ENCODE measurements at places on chromosomes 11 and 22. TPM values are rescaled to one million over a fixed set of nuclear protein-coding genes. Genes with fewer than 3 reads are reported as not detected.

GRCh38 chr11:12133547-12134235 lies 23.3 kb downstream of the MICAL2 start:
- no peak for DNase-seq

- peak; percentile 70 for DNase-seq
Observed at GRCh38 chr22:39110631-39111561, 13.9 kb downstream of the APOBEC3H start.

DNA sequence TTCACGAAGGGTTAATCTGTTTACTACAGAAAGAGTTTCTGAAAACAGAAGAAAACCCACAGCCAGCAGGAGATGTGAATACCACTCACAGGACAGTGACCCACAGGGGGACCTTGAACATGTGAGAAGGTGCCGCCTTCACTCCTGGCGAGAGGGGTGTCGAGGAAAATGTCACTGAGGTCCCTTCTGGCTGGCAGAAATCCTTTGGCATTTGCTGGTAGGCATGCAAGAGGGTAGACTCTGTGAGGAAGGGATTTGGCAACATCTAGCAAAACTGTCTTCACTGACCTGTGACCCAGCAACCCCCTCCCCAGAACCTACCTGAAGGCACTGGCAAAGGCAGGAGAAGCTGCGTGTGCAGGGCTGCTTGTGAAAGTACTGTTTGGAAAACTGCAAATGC lies 8.6 kb downstream of the KCNQ1 start:
- no peak for DNase-seq

- DNase-seq = no peak
Observed at GRCh38 chr22:38698407-38699094, 2.2 kb downstream of the JOSD1 start.

Gene VWCE
- total RNA-seq = 0.07 TPM

- no peak for DNase-seq
Observed at GRCh38 chr11:35011389-35011788, 95.0 kb downstream of the PDHX start.

Gene CABP7
- total RNA-seq = not detected

DNA sequence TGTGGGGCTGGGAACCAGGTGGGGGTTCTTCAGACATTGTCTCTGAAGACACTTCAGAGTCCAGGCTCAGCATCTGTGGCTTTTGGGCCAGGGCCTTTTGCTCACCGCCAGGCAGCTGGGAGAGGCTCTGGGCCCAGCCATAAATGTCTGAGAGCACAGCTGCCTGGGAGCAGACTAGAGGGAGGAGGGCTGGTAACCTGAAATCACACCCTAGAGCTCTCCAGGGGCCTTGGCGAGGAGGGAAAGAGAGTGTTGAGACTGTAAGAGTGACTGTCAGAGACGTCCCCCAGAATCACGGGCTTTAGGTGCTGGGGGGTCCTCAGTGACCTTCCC lies 4.1 kb downstream of the TRABD start:
- no peak for DNase-seq

- no peak for DNase-seq
Observed at GRCh38 chr11:128890543-128891368, at the start of gene KCNJ5. TSS of gene KCNJ5 (plus strand) at chr11:128891356. CDS start at chr11:128911274, 19,918 bp downstream.

DNA sequence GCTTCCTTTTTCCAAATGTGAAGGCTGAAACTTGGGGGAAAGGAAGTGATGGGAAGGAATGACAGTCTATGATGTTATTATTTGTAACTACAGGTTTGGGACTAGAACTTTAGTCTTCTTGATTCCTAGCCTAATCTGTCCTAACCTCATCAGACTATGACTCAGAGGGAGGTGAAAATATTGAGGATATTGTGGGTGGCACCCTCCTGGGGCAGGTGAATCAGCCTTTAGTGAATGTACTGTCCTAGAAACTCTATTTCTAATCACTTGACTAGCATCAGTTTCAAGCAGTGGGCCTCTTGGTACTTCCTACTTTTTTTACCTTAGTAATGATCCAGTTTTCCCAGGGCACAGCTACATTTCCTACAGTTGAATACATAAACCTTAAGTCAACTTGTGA lies 829.0 kb upstream of the API5 start:
- DNase-seq = no peak

DNA sequence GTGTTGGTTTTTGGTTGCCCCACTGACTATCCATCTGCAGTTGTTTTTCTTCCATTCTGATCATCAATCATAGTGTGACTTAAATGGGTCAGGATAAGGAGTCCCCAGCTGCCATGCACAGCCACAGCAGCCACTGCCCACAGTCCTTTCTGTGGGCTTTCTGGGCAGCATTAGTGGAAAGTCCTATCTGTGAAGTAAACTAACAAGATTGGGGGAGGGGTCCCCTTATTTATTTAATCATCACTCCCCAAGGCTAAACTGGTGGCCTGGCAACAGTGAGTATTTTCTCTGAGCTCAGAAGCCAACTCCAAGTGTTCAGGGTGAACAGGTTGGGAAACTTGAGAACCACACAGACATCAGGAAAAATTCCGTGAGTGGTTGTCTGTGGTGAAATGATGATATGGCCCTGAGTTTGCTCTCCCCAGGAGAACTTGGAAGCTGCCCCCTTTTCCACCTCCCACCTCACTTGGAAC lies 145.0 kb downstream of the CCDC34 start:
- no peak for DNase-seq

Gene PTPRCAP
- total RNA-seq = 348 TPM

DNA sequence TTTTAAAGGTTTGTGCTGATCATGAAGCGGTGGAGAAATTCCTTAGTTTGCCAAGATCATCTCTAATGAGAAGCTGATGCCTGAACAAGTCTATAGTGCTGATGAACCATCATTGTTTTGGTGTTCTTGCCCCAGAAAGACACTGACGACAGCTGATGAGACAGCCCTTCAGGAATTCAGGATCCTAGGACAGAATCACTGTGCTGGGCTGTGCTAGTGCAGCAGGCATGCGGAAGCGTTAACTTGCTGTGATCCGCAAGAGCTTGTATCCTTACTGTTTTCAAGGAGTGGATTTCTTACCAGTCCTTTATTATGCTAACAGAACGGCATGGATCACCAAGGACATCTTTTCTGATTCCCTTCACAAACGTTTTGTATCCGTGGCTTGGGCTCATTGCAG lies 104.1 kb downstream of the TBC1D22A start:
- no peak for DNase-seq

DNA sequence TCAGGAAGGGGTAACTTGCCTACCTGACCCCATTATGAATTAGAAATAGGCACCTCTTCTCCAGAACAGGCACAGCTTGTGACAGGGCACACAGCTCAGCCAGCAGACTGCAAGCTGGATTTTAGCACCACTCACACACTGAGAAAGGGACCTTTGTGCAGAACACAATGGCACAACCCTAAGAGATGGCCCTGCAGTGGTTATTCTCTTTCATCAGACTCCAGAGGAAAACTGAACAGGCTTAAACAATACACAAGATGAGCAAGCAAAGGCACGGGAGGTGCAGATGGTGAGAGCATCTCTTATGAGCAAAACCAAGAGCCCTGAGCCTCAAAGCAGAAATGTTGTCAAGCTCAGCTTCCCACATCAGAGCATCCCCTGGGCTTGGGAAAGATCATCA lies 93.8 kb upstream of the LRRC55 start:
- no peak for DNase-seq

Gene NTM
- not detected for total RNA-seq

All from Karpas-422 (cell line).